ENCODE measurements at places on chromosomes 12 and 14.

- DNase-seq: peak; percentile 88
These were observed at the start of gene CRACR2A for GRCh38 chr12:3752741-3753486. TSS of gene CRACR2A (minus strand) at chr12:3753109. CDS start at chr12:3696999, 56,110 bp downstream.

GRCh38 chr14:60999536-60999935 is 18.5 kb downstream of the SLC38A6 start:
- no peak for DNase-seq

DNA sequence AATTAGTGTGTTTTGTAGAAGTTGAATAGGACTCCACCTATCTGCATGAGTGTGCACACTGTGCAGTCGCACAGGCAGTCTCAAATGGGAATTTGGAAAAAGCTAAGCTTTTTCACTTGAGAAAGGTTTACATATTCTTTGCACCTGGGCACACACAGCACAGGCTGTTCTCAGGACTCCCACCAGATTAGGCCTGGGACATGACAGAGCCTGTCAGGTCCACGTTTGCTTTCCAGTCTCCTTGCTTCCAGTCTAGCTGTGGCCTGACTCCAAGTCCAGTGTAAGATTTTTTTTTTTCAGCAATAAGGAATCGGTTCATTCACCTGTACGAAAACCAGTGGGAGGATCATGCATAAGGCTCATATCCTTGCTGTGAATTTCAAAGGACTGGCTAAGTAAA is 181.3 kb downstream of the ZFP36L1 start:
- DNase-seq: no peak

DNA sequence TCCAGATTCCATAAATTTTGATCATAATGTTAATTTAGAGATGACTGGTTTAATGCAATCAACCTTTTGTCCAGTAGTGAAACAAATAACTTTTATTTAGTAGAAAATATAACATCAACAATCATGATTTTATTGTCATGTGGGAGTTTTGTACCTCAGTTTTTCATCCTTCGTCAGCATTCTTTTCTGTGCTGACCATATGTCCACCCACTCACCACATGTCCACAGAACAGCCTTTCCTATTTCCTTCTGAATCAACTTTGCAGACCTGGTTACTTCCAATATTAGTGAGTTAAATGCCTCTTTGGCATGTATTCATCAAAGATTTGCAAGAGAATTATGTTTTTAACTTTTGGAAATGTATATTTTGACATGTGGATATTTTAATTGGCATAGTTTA is 36.8 kb upstream of the CNTN1 start:
- DNase-seq: no peak

GRCh38 chr12:48787791-48788523 is 932 bp downstream of the ADCY6 start:
- no peak for DNase-seq

- DNase-seq: no peak
These were observed 151.1 kb downstream of the NUAK1 start for GRCh38 chr12:105987685-105988035.

DNA sequence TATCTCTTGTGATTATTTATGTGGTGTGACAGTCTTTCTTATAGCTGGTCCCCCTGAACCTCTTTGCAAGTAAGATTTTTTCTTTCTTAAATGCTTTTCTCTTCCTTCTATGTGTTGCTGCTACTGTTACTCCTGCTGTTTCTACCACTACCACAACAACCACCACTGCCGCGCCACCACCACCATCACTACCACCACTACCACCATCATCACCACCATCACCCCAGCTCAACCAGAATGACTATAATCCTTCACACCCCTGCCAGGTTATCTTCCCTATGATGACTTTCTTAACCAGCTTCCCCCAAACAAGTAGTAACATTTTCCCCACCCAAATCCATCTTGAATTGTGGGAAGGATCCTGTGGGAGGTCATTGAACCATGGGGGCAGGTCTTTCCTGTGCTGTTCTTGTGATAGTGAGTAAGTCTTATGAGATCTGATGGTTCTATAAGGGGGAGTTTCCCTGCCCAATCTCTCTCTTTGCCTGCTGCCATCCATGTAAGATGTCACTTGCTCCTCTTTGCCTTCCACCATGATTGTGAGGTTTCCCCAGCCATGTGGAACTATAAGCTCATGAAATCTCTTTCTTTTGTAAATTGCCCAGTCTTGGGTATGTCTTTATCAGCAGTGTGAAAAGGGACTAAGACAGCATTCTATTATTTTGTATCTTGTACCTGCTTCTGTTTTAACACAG is 52.2 kb downstream of the CHST11 start:
- no peak for DNase-seq

DNA sequence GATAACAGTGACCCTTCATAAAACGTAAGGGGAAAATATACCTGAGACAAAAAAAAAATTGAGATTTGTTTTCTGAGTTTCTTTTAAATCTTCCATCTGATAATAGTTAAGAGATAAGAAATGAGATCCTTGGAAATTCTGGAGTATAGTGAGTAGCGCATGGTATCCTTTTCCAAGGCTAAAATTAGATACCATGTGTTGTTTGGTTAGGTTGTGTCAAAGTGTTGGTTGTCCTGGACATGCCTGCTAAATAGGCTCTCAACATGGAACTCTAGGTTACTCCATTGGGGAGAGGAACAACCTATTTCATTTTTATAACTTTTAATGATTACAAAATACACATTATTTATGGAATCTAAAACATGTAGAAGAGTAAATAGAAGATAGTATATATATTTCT is 14.8 kb downstream of the PYGL start:
- no peak for DNase-seq

GRCh38 chr14:83611491-83611890 is 1918.5 kb upstream of the FLRT2 start:
- peak; percentile 7 for DNase-seq

- DNase-seq: peak; percentile 30
These were observed 1.6 kb downstream of the CMKLR1 start for GRCh38 chr12:108337235-108338223.

DNA sequence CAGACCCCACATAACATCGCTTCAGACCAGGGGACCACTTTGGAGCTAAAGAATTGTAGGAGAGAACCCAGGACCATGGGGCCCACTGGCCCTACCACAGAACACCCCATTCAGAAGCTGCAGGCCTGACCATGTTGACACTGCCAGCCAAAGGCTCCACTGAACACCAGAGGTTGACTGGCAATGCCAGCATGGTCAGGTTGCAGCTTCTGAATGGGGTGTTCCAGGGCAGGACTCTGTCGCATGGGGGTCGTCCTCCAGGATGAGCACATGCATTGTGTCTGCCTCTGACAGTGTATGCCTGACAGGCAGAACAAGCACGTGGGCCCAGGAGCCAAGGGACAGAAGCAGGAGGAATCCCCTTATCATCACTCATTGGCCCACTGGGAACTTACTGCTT is 34.1 kb downstream of the DIO3 start:
- DNase-seq: no peak

All from kidney (tissue), 22 donors.